Fibroblast of skin of scalp (primary cell): ENCODE measurements at places on chromosomes 11 and 22.
A peak's percentile ranks its signal among the peaks of the same experiment; 100 is the strongest.

DNA sequence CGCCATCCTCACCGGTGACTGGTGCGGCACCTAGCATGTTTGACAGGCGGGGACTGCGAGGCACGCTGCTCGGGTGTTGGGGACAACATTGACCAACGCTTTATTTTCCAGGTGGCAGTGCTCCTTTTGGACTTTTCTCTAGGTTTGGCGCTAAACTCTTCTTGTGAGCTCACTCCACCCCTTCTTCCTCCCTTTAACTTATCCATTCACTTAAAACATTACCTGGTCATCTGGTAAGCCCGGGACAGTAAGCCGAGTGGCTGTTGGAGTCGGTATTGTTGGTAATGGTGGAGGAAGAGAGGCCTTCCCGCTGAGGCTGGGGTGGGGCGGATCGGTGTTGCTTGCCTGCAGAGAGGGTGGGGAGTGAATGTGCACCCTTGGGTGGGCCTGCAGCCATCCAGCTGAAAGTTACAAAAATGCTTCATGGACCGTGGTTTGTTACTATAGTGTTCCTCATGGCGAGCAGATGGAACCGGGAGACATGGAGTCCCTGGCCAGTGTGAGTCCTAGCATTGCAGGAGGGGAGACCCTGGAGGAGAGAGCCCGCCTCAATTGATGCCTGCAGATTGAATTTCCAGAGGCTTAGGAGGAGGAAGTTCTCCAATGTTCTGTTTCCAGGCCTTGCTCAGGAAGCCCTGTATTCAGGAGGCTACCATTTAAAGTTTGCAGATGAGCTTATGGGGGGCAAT, 1.1 kb downstream of the NEAT1 start:
- DNase-seq = no peak

GRCh38 chr11:16902182-16902581, 112.0 kb downstream of the PLEKHA7 start:
- DNase-seq = no peak

DNA sequence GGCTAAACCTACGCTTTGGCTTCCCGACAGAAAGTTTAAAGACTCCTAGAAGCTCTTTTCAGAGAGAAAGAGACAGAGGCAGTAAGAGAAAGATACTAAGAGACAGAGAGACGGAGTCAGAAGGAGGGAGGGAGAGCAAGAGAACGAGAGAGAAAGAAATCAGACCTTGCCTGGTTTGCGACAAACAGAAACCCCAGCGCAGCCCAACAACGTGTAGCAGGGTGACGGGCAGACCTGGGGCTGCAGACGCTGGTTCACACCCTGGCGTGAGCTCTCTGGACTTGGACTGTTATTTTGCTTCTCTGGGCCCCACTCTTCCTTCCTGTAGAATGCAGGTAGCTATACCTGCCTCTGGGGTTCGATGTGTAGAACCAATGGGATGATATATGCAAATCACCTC, 244.4 kb upstream of the SYN3 start:
- no peak for DNase-seq

GRCh38 chr11:16361108-16361865, 4.9 kb upstream of the SOX6 start:
- DNase-seq = no peak

DNA sequence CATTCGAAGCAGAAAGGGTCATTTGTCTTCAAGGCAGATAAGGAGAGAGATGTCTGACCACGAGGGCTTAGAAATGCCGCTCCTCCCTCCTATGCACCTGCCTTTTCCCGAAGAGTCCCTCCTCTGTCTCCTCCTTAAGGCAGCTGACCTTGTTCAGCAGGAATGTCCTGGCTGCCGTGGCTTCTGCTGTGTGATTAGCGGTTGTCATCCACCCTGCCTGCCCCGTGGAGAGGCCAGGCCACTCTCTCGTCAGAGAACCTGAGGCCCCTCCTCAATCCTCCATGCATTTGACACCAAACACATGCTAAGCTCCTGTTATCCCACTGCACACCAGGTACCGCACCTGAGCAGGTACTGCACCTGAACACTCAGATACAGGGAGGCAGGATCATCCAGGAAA, 834.6 kb downstream of the TBC1D22A start:
- no peak for DNase-seq

DNA sequence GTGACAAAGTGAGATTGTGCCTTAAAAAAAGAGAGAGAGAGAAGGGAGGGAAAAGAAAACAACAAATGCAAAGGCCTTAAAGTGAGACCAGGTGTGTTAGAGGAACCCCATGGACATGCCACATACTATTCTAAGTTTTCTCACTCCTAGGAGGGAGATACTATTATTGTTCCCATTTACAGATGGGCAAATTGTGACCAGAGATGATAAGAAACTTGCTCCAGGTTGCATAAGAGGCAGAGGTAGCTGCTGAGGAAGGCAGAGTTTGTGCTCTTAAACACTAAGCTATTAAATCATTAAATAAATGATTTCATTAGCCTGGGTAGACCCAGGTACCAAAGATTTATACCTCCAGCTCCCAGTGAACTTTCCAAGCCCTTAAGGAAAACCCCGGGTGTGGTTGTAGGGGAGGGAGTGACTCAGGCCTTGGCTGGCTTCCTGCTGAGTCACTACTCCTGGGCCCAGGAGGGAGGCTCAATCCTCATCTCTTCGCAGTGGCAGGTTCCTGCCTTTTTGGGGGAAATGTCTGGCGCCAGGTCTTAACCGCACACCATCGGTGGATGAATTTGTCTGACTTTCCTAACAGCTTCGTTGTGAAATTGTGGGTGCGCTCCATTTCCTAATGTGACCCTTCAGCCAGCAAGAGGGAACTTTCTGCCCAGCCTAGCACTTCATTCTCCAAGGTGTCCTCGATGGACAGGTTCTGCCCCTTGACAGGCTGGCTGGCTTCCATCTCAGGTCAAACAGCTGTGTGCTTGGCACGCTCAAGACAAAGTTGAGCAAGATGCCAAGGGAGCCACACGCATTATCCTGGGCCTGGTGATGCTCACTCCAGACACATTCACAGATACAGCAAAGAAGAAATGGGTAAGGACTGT, 33.4 kb upstream of the PTPRJ start:
- peak; percentile 90 for DNase-seq

DNA sequence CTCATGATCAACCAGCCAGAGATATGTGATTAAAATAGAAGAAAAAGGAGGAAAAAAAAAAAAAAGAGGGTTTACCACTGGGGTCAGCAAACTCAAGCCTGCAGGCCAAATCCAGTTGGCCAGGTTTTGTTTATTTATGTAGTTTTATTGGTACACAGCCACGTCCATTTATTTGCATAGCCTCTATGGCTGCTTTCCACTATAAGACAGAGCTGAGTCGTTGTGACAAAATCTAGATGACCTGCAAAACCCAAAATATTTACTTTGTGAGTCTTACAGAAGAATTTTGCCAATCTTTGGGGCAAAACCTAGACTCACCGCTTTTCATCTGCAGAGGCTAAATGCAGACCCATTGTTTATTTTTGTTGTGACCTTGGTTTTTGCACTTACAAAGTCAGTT, 87.1 kb downstream of the TENM4 start:
- DNase-seq = no peak

DNA sequence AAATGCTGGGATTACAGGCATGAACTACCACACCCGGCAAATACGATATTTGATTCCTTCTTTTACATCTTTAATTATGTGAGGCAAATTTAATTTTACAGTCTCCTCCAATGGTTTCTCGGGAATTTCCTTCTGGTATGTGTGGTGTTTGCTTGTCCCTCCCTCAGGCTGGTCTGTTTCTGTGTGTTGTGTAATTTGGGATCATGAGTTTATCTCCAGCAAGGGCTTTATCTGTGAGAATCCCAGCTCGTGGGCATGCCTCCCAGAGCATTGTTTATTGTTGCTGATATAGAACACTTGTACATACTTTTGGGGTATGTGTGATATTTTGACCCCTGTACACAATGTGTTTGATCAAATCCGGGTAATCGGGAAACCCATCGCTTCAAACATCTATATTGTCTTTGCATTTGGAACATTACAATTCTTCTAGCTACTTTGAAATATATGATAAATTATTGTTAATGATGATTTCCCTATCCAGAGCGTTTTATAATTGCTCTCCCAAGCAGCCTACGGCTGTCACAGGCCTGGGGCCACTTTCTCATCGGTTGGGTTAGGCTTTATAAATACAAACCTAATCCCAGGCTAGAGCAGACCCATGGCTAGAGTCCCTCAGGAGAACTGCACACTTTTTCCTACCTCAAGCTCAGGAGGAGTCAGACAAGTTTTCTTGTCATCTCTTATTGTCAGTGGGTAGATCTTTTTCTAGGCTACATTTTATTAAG, 15.0 kb upstream of the PRR5 start:
- DNase-seq = no peak

GRCh38 chr11:100673063-100673462, 14.0 kb upstream of the ARHGAP42 start:
- no peak for DNase-seq
